ENCODE measurements at places on chromosomes 4 and X.

DNA sequence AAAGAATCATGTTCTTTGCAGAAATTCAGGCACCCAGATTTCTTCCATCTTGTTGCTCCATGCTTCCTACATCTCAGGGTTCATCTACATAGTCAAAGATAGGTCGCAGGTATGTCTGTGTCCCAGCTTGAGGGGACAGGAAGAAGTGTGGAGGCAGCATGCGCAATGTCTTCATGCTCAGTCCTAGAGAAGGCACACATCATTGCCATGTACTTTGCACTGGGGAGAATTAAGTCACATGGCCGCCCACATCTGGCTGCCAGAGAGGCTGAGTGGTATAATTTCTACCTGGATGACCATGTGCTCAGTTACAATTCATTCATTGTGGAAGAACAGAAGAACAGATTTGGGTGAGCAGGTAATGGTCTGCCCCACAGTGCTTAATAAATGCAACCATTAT lies 54.1 kb downstream of the GAB1 start:
- no peak for DNase-seq

DNA sequence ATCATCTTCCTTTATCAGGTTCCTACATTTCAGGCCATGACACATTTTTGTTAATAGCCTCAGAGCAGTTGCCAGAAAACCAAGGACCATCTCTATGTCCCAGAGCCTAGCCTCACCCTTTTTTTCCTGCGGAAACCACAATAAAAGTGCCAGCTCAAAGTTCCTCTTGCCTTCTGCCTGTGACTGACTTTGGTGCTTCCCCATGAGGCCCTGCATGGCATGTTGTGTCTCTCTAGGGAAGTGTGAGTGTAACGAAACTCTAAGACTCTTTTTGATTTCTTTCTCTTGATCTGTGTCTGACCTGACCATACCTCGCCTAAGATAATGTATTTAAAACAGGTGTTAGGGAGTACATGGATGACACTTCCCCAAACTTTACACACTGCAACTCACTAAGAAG lies 642.3 kb upstream of the BOD1L1 start:
- no peak for DNase-seq

DNA sequence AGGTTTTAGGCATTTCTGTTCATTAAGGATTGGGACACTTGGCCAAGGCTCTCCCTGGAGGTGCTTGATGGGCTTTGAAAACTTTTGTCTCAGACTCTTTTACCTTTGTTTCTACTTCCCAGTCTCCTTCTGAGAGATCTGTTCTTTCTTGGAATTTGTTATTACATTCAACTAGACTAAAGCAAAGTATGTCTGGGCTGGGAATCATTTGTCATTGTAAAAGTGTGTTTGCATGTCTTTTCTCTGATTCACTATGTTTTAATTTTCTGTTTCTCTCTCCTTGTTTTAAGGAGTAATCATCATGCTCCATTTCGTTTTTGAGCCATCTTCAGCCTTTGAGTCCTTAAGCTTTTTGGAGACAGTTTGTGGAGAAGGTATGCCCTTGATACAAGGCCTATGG lies 12.2 kb upstream of the PGRMC2 start:
- DNase-seq = no peak

DNA sequence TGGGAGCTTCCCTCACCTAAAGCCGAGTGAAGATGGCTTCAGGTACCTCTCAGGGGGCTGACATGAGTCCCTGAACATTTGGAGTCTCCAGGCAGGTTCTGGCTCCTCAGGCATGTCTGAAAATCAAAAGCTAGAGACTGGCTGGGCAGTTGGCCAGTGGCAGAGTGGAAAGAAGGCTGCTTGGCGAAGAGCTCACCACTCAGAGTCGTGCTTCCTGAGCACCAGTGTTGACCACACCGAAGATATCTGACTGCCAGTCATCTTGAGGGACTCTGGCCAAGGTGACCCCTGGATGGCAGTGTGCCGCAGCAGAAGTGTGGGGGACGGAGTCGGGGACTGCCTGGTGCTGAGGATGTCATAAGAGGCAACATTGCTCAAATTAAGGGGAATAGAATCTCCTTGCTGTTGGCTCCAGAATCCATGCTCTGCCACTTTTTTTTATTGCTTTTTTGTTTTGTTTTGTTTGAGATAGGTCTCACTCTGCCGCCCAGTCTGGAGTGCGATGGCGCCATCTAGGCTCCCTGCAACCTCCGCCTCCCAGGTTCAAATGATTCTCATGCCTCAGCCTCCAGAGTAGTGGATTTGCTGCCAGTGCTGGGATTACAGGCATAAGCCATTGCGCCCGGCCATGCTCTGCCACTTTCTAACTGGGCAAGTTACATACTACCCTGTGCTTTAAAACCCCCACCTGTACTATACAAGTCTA lies 172.5 kb upstream of the GATB start:
- no peak for DNase-seq

DNA sequence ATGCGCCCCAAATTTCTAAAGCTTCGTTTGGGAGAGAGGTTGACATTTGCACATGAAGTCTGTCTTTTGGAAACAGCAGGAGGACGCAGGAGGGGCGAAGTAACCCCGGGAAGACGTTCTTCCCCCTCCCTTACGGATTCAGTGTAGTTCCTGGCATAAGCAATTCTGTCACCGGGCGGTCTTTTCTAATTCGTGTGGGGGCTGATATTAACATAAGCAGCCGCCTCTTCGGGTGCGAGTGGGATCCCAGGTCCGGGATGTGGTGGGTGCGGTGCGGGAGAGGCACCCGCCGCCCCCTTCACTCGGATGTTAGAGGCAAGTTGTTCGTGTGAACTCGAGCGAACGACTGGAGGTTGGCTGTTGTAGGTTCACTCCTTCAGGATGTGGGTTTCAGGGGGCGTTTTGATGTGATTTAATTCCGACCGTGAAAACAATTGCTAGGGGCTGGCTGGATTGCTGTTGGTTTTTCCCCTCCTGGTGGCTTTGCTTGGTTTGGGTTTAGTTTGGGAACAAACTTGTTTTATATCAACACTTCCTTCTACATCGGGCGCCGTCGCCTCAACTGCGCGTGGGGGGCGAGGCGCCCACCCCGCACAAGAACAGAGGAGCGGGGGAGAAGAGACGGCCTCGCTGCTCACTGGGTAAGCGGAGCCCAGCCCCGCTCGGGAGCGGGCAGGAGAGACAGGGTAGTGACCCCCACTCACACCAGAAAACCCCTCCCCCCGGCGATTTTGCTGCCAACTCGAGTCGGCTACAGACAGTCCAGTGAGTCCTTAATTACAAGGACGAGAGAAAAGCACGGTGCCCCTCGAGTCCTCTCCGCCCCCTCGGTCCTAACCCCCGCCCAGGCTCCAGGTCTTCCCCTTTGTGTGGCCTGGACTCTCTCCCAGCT lies 2.9 kb upstream of the LEF1 start:
- DNase-seq = no peak

DNA sequence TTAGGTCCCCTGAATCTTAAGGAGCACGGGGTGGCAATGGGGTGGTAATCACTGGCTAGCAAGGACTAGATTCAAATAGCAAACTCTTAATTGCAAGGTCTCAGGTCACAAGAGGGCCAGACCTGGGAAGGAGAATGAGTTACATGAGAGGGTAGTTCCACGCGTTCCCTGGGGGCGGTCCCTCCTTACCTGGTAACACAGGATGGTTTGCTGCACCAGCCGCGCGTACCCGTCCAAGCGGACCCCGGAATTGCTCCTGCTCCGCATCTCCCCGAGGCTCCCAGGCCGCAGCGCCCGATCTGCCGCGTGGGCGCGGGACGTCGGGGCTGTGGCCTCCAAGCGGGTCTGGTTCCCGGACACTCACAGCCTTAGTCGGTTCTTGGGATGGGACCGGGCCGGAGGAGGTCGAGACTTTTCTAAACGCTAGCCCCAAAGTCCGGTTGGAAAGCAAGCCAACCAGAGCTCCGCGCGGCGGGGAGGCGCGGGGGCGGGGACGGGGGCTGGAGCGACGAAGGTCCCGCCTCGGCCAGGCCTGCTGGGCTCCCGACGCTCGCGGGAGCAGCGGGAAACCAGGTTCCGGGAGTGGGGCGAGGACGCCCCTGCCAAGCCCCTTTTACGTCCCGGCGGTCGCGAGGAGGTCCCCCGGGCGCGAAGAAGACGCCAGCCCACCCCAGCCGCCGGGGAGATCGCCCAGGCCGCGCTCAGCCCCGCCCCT lies at the start of gene PHKA2:
PHKA2 (minus strand) TSS at position 449 of the 715 bp plus-strand sequence; CDS start at position 267, 182 bp downstream.
- DNase-seq = peak; percentile 74

- no peak for DNase-seq
Measured at GRCh38 chrX:67622053-67622585, 78.3 kb downstream of the AR start.

GRCh38 chr4:10677796-10678497 lies 6.6 kb downstream of the CLNK start:
- DNase-seq = no peak

DNA sequence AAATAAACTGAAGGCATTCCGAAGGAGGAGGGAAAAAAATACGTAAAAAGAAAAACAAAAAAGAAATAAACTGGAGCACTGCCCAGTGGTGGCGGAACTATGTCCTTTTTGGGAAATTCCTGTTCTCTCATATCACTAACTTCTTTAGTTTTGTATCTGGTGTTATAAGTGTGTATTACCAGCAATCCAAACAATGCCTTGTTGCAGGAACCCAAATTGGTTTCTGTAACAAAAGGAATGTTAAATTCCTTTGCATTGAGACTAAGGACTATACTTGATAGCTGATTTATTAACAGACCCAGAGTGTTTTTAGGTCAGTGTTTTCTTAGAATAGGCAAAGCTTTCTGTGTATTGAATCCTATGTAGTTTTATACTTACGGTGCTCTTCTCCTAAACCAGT lies 6.6 kb downstream of the CCNG2 start:
- no peak for DNase-seq

GRCh38 chr4:146243141-146243882 lies 29.0 kb downstream of the REELD1 start:
- peak; percentile 61 for DNase-seq

- no peak for DNase-seq
Measured at GRCh38 chr4:185238215-185238681, 28.9 kb downstream of the SNX25 start.

DNA sequence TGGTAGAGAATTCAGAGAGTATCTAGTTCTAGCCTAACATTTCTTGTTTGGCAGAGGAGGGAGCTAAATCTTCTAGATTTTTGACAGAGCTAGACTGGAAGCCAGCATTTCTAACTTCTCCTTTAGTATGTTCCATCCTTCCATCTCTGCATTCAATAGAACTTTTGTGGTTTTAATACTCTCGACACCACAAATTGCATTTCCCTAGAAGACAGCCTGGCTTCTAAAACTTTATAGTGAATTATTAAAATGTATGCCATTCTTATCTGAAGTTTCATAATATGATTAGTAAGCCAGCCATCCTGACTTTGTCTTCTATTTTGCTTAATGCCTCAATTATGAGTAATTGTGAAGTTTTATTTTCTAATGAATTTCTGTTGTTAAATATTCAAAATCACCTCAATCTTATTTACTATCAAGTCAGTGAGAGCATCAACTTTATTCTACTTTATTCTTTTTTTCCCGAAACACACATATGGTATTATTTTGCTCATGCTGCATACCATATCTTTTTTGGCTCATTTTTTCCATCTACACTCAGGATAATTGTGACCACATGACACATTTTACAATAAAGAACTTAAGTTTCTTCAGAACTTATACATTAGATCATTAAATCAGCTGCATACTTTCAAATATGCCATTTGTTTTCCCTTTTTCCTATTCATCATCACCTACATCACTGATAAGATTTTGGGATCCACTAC lies 30.2 kb downstream of the EDNRA start:
- DNase-seq = no peak

DNA sequence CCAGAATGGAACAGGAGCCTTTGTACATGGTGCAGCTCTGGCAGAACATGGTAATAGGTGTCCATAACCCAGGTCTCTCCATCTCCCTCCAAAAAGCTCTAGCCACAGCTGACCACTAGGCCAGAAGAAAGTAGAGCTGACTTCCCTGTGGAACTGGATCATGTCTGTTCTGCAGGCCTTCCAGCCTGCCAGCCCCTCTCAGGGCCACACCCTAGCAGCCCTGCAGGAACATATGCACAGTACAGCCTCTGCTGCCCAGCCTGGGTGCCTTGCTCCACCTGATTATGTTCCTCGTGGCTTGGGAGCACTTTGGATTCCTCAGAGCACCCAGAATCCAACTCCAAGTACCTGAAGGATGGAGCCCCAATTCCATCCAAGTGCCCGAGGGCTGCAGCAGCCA lies 12.0 kb downstream of the NDST3 start:
- no peak for DNase-seq

DNA sequence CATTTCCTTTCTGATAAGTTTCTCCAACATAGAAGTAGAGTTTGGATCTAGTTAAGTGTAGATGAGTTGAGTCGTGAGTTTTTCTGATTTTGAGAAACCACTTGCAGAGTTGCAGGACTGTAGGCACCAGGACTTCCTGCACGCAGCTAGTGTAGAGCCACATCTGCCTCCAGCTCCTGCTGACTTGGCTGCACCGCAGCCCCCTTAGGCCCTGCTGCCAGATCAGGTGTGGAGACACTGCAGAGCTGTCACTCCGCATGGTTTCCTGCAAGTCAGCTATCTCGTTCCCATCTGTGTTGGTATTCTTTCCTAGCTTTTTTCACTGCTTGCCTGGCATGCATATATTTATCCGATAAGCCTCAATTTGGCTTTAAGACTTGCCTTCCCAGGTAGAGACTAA lies 48.9 kb downstream of the PCDH7 start:
- no peak for DNase-seq

GRCh38 chr4:143404555-143404954 lies 67.9 kb downstream of the GAB1 start:
- no peak for DNase-seq

All from lower lobe of right lung (tissue), 2 donors.